ENCODE measurements at places on chromosomes 12 and 14. TPM values are rescaled to one million over a fixed set of nuclear protein-coding genes. Genes with fewer than 3 reads are reported as not detected.

Gene OVCH1
- not detected for total RNA-seq

Gene VDR
- total RNA-seq = 79.6 TPM

- no peaks in the 10 kb centered on the region for H3K27me3 ChIP-seq
Observed at GRCh38 chr14:76760331-76761135, 735 bp upstream of the VASH1 start.

DNA sequence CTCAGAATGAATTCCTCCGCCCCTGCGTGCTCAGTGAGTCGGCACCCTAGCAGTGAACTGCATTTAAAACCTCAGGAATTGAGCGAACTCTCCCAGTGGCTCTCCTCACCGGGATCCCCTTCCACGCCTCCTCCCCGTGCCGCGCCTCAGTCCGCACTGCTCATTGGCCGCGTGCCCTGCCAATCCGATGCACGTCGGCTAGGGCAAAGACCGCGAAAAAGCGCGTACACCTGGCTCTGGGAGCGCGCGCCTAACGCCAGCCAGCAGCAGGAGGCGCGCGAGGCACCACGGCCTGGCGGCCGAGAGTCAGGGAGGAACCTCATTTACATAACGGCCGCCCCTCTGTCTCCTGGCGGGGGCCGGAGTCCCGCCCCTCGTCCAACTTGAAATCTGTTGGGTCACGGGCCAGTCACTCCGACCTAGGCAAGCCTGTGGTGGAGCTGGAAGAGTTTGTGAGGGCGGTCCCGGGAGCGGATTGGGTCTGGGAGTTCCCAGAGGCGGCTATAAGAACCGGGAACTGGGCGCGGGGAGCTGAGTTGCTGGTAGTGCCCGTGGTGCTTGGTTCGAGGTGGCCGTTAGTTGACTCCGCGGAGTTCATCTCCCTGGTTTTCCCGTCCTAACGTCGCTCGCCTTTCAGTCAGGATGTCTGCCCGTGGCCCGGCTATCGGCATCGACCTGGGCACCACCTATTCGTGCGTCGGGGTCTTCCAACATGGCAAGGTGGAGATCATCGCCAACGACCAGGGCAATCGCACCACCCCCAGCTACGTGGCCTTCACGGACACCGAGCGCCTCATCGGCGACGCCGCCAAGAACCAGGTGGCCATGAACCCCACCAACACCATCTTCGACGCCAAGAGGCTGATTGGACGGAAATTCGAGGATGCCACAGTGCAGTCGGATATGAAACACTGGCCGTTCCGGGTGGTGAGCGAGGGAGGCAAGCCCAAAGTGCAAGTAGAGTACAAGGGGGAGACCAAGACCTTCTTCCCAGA lies at the start of gene HSPA2:
Gene HSPA2, plus strand, starts transcription at position 534 of the 995 bp plus-strand sequence. Its CDS starts 109 bp downstream, at position 643.
- no peak within 1 kb of the TSS for H3K27ac ChIP-seq
- peak; percentile 92 for DNase-seq
- peak within 1 kb of the TSS; percentile 92 for H3K4me3 ChIP-seq
- peaks cover 18% of the 10 kb centered on the region for H3K4me1 ChIP-seq

Gene PWP1
- 72.3 TPM for total RNA-seq

Gene C1S
- 0.64 TPM for total RNA-seq

- no peak overlapping the region for H3K4me3 ChIP-seq
- no peaks in the 10 kb centered on the region for H3K27me3 ChIP-seq
- H3K4me1 ChIP-seq = no peaks in the 10 kb centered on the region
Observed at GRCh38 chr12:104352106-104352713, 48.7 kb downstream of the EID3 start.

DNA sequence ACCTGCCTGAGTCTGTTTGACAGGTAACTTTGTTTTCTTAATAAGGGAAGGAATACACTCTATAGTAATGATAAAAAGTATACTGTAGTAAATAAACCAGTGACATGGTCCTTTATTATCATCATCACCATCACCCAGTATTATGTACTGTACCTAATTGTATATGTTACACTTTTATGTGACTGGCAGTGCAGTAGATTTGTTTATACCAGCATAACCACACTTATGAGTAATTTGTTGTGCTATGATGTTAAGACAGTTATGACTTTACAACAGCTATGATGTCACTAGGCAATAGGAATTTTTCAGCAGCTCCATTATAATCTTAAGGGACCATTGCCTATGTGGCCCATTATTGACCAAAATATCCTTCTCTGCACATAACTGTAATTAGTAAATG lies 155.0 kb downstream of the NUBPL start:
- H3K27ac ChIP-seq = no peak overlapping the region
- no peaks in the 10 kb centered on the region for H3K36me3 ChIP-seq

- no peaks in the 10 kb centered on the region for H3K36me3 ChIP-seq
- H3K4me1 ChIP-seq = peaks cover 4% of the 10 kb centered on the region
- H3K27me3 ChIP-seq = no peaks in the 10 kb centered on the region
- no peak overlapping the region for H3K27ac ChIP-seq
Observed at GRCh38 chr12:131100031-131100674, 146.4 kb downstream of the ADGRD1 start.

Gene TMEM260
- total RNA-seq = 10.8 TPM

Gene ACTN1
- 52.7 TPM for total RNA-seq

Gene KCNA5
- not detected for total RNA-seq

- H3K4me3 ChIP-seq = no peak overlapping the region
- H3K27me3 ChIP-seq = no peaks in the 10 kb centered on the region
- H3K27ac ChIP-seq = no peak overlapping the region
- H3K36me3 ChIP-seq = no peaks in the 10 kb centered on the region
Observed at GRCh38 chr14:22471545-22472121, 117.4 kb downstream of the DAD1 start.

GRCh38 chr12:116918464-116918863 lies 7.7 kb downstream of the FBXW8 start:
- H3K36me3 ChIP-seq = no peaks in the 10 kb centered on the region
- H3K4me1 ChIP-seq = peaks cover 47% of the 10 kb centered on the region

DNA sequence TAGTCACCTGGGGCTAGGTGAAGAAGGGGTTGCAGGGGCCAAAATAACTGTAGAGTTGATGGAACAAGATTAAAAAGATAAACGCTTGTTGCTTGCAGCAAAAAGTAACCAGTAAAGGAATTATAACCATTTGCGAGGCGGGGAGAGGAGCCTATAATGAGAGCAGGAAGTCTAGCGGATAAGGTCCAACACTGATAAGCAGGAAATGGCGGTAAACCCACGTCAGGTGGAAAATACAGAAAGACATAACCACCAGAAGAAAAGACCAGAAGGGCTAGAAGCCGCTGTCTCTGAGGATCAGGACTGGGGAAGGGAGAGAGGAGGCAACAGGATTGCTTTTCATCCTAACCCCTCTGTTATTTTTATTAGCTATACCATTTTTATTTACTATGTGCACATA lies 303.3 kb downstream of the DPF3 start:
- DNase-seq = peak; percentile 40
- peaks cover 3% of the 10 kb centered on the region for H3K27me3 ChIP-seq
- H3K27ac ChIP-seq = no peak overlapping the region
- peaks cover 47% of the 10 kb centered on the region for H3K4me1 ChIP-seq
- H3K36me3 ChIP-seq = no peaks in the 10 kb centered on the region

DNA sequence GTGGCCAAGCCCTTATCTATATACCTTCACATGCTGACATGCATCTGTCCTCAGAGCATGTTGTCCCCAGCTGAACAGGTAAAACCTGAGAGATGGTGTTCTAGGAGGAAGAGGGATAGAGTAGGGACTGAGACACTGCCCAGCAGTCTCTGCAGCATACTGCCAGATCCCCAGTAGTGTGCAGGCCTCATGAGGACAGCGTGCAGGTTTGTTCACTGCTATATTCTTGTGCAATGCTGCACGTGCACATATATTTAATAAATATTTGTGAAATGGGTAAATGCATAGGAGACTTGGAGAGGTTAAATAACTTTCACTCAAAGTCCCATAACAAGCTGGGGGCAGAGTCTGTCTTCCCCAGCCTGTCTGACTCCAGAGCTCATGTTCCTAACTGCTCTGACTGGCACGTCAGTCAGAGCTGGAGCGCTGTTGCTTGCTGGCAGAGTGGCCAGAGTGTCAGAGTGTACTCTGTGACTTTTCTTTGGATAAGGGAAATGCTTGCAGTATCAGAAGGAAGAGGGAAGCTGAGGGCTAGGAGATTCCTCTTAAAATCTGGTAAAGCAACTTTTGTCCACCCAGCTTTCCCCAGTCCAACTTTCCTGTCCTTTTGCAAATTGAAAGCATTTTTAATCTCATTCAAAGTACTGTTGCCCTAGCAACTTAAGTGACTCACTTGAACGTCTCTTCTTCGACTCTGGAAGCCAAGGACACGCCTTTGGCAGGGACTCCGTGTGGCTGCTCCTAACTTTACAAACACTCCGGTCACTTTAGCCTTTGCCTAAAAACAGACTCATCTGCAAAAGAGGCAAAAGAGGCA lies 14.9 kb upstream of the POLR3B start:
- DNase-seq = no peak
- H3K4me3 ChIP-seq = no peak overlapping the region
- no peaks in the 10 kb centered on the region for H3K27me3 ChIP-seq

Gene CLEC1B
- not detected for total RNA-seq

DNA sequence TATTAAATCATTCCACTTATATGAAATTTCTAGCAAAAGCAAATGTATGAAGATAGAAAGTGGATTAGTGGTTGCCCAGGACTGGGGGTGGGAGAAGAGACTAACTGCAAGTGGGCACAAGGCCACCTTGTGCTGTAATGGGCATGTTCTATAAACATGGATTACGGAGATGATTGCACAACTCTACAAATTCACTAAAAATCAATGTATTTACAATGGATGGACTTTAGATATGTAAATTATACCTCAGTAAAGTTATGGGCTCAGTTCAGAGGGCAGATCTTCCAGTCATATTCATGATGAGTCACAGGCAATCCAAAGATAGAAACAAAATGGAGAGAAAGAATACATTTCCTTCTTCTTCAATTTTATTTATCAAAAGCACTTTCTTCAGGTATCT lies 173.9 kb downstream of the NDUFA12 start:
- peaks cover 6% of the 10 kb centered on the region for H3K4me1 ChIP-seq
- H3K27ac ChIP-seq = no peak overlapping the region
- no peaks in the 10 kb centered on the region for H3K27me3 ChIP-seq
- DNase-seq = no peak
- no peaks in the 10 kb centered on the region for H3K36me3 ChIP-seq

DNA sequence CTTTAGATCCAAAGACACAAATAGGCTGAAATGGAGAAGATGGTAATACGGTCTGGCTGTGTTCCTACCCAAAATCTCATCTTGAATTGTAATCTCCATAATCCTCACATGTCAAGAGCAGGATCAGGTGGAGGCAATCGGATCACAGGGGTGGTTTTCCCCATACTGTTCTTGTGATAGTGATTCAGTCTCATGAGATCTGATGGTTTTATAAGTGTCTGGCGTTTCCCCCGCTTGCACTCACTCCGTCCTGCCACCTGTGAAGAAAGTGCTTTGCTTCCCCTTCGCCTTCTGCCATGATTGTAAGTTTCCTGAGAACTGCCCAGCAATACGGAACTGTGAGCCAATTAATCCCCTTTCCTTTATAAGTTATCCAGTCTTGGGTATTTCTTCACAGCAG lies 1795.5 kb upstream of the FLRT2 start:
- no peak overlapping the region for H3K4me3 ChIP-seq
- H3K4me1 ChIP-seq = no peaks in the 10 kb centered on the region
- no peak overlapping the region for H3K27ac ChIP-seq
- no peaks in the 10 kb centered on the region for H3K36me3 ChIP-seq

DNA sequence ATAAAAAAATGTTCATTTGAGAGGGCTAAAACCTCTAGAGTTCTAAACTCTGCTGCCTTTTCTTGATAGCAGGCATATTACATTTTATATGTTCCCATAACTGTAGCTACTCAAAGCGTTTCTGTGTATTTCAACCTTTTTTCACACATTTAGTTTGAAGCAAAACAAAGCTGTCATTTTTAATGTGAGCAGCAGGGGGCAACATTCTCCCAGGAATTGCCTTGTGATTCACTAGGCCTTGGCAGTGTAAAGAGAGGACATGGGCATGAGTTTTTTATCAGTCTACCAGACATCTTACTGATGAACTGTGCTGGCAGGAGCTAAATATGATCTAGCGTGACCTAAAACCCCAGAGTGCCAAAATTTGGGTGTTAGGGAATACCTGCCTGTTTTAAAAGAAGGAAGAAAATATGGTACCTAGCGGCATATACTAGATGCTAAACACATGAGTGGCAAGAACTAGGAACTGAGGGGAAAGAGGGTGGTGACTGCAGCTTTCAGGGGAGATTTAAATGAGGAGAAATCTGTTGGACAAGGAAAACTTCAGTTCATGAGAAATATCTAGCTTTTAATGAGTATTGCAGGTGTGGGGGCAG lies 65.3 kb downstream of the IFT43 start:
- DNase-seq = no peak
- H3K27ac ChIP-seq = no peak overlapping the region
- no peak overlapping the region for H3K4me3 ChIP-seq
- H3K4me1 ChIP-seq = no peaks in the 10 kb centered on the region

Gene NPAS3
- not detected for total RNA-seq

Gene CIDEB
- total RNA-seq = 12.4 TPM

GRCh38 chr14:21096438-21096837 lies 2.0 kb downstream of the ZNF219 start:
- H3K27ac ChIP-seq = no peak overlapping the region
- H3K4me1 ChIP-seq = peaks cover 8% of the 10 kb centered on the region
- no peaks in the 10 kb centered on the region for H3K36me3 ChIP-seq
- H3K4me3 ChIP-seq = no peak overlapping the region
- H3K27me3 ChIP-seq = no peaks in the 10 kb centered on the region
- DNase-seq = no peak

DNA sequence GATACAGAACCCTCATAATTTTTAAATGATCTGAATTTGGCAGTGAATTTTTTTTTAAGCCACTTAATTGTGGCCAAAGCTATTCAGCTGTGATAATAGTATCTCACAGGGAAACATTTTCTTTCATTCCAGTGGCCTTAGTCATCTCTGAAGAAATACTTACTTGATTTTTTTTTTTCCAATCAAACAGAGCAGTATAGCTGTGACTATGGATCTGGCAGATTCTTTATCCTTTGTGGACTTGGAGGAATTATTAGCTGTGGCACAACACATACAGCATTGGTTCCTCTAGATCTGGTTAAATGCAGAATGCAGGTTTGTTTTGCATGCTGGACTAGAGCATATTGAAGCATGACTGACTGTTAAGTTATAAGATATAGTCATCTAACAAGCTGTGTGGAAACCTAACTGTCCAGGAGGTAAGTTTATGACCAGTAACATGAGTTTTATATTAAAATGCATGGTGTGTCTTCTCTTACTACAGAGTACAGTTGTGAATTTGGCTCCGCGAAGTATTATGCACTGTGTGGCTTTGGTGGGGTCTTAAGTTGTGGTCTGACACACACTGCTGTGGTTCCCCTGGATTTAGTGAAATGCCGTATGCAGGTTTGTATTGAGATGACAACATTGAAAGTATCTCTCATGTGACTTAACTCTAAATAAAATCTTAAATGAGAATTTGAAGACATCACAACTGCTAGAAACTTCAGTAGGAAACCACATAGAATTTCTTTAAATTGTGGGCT lies 1.9 kb downstream of the SLC25A3 start:
- peak overlapping the region; percentile 98 for H3K27ac ChIP-seq
- H3K4me1 ChIP-seq = peaks cover 37% of the 10 kb centered on the region
- H3K27me3 ChIP-seq = no peaks in the 10 kb centered on the region
- peak overlapping the region; percentile 83 for H3K4me3 ChIP-seq
- peaks cover 28% of the 10 kb centered on the region for H3K36me3 ChIP-seq

DNA sequence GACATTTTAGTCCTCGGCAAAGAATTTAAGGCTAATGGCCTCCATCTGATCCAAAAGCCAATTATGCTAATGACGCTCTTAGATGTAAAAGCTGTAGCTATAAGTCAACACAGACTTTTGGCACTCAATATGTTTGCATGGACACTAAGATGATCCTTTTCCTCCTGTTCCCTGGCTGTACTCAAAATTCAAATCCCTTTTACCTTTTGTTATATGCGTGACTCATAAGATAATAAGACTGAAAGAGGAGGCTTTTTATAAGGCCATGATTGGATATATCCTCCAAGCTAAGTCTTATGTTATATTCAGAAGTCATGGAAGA lies 89.8 kb downstream of the PDZRN4 start:
- H3K4me3 ChIP-seq = no peak overlapping the region
- no peak overlapping the region for H3K27ac ChIP-seq
- DNase-seq = no peak
- H3K4me1 ChIP-seq = no peaks in the 10 kb centered on the region

Measured in CD8-positive, alpha-beta memory T cell (primary cell).